ENCODE measurements at places on chromosomes 16 and 17. TPM values are rescaled to one million over a fixed set of nuclear protein-coding genes. Genes with fewer than 3 reads are reported as not detected.

DNA sequence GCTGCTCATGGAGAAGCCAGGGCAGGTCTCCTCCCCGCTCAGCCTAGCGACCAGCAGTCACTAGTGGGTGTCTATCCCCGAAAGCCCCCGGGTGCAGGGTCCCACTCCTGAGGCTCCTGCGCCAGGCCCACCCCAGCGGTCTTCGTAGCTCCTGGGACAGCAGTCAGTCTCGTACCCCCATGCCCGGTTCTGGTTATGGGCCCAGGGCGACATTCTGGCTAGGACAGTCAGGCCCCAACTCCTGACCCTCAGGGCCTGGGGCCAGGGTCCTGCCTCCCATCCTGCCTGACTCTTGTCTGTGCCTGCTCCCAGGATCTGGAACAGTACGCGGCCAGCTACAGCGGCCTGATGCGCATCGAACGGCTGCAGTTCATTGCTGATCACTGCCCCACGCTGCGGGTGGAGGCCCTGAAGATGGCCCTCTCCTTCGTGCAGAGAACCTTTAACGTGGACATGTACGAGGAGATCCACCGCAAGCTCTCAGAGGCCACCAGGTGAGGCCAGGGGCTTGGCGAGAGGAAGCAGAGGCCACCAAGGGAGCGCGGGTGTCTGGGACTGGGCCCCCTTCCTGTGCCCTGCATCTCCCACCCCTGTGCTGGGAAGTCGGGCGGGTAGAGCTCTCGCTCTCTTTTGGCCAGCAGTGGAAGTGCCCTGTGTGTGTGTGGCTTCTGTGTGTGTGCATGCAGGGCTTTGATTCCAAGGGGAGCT, 2.0 kb downstream of the GPS1 start:
- no peak for DNase-seq

GRCh38 chr17:81066072-81066471, 31.1 kb downstream of the BAIAP2 start:
- no peak for DNase-seq

TPSD1 gene
- 1.2 TPM for total RNA-seq

DNA sequence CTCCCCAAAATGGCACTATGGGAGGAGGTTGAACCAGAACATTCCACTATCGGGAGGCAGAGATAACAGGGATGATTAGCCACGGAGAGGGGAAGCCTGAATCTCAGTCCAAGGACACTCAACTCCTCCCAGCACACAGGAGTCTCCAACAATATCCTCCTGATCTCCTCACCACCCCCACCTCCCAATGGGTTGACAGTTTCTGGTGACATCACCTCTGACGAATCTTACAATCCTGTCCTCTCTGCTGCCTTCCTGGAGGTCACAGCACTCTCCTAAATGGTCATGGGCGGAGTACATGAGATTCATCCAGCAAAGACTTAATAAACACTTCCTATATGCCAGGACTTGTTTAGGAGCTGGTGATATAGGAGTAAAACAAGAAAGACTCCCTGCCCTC, 80.9 kb downstream of the SLC6A2 start:
- DNase-seq, result no peak

KCNG4 gene
- total RNA-seq, result not detected

GRCh38 chr17:80026359-80027042, 9.2 kb downstream of the TBC1D16 start:
- no peak for DNase-seq
